ENCODE measurements at places on chromosomes 13 and 19.
A peak's percentile ranks its signal among the peaks of the same experiment; 100 is the strongest.

DNA sequence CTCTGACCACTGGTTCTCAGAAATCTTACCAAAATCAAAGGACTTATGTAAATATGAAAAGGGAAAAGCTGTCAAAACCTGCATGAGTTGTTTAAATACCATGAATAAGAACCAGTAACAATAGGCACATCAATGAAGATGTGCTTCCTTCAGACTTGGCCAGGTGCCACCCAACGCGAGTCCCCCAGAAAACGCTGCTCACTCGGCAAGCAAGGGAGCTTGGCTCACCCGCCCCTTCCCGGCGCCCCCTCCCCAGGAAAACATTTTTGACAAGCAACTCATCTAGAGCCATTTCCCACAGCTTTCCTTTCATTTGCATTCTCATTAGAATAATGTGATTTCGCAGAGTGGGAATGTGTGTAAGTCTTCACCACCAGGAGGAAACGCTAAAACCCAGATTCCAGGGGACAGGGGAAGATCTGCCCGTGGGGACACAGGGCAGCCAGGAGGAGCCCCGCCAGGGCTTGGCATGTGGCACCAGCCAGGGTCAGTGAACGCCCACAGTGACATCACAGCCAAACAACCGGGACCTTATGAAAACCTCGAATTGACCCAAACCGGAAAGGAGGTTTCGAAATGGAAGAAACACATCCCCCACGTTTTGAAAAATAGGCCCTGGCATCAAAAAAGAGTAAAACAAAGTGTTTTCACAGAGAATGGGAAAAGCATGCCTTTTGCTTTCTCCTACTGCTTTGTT is 366.2 kb upstream of the TSHZ3 start:
- DNase-seq: no peak

DNA sequence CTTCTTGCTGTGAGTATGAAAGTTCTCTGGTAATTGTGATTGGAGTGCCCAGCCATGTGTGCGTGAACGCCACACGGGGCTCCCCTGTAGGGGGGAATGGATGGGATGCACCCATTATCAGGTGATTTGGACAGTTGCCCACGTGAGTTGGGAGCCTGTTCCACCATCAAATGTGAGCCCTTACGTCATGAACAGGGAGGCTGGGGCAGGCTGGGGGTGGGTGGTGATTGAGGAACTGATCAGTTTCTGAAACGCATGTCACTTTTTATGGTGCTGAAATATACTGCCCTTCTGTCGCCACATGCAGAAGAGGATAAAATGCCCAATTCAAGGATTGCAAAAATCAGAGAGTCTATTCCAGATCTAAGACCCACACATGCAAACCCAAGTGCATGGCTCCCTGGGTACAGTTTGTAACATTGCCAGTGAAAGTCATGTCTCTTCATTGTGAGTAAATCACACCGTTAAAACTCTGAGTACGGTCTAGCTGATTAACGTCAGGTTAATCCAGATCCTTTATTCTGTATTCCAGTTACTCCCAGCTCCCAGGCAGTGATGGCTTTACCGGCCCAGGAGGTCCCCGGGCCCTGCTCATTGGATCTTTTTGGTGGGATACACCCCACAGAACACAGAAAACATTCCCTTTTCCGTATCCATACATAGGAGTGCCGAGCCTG is 90.2 kb downstream of the RAB20 start:
- DNase-seq: no peak

GRCh38 chr13:21846605-21847004 is 175.7 kb downstream of the FGF9 start:
- DNase-seq: no peak

GRCh38 chr13:112777637-112778406 is 88.0 kb downstream of the ATP11A start:
- no peak for DNase-seq

DNA sequence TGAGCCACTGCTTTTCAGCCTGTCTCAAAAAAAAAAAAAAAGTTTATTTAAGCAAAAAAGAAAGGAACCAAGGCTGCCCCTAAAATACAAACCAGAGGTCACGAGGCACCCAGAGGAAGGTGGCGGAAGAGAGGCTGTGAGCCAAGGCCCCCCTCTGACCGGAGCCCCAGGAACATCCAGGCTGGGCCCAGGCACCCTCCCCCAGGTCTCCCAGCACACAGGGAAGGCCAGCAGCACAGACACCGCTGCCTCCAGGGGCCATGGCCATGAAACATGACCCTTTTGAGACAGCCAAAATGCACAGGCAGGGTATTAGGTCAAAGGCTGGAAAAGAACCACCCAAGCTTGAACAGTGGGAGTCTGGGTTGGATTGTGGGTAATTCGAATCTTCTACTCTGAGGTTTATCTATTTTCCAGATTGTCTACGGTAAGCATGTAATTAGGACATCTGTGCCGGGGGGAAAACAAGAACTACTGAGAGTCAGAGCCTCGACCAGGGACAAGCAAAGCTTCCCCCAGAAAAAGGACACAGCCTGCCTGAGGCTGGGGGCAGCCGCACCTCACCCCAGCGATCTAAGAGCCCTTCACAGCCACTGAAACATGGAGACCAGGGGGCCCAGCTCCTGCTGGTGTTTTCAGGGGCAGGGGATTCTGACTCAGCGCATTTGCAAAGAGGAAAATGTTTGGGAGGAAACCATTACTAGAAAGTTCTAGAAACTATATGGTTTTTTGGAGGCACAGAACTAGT is 8.4 kb downstream of the PEX11G start:
- peak; percentile 48 for DNase-seq

GRCh38 chr19:23470873-23471545 is 75.7 kb upstream of the ZNF91 start:
- peak; percentile 44 for DNase-seq

Measured in ELF-1 (cell line).